ENCODE measurements at places on chromosomes 5 and 9. TPM values are rescaled to one million over a fixed set of nuclear protein-coding genes. Genes with fewer than 3 reads are reported as not detected.

The STC2 gene
- 25.3 TPM for total RNA-seq

The KCNT1 gene
- total RNA-seq, result not detected

GRCh38 chr9:132638240-132638639 lies 31.5 kb downstream of the DDX31 start:
- H3K4me1 ChIP-seq, result no peaks in the 10 kb centered on the region
- H3K4me3 ChIP-seq, result no peak overlapping the region
- no peak overlapping the region for H3K27ac ChIP-seq
- DNase-seq, result no peak
- no peaks in the 10 kb centered on the region for H3K36me3 ChIP-seq
- H3K27me3 ChIP-seq, result no peaks in the 10 kb centered on the region

GRCh38 chr5:111379391-111379816 lies 132.9 kb downstream of the STARD4 start:
- no peaks in the 10 kb centered on the region for H3K4me1 ChIP-seq
- DNase-seq, result no peak
- H3K27ac ChIP-seq, result no peak overlapping the region
- H3K36me3 ChIP-seq, result no peaks in the 10 kb centered on the region

GRCh38 chr9:134559013-134559412 lies 82.6 kb upstream of the COL5A1 start:
- no peak overlapping the region for H3K4me3 ChIP-seq
- H3K4me1 ChIP-seq, result no peaks in the 10 kb centered on the region
- H3K27ac ChIP-seq, result no peak overlapping the region
- H3K27me3 ChIP-seq, result no peaks in the 10 kb centered on the region

DNA sequence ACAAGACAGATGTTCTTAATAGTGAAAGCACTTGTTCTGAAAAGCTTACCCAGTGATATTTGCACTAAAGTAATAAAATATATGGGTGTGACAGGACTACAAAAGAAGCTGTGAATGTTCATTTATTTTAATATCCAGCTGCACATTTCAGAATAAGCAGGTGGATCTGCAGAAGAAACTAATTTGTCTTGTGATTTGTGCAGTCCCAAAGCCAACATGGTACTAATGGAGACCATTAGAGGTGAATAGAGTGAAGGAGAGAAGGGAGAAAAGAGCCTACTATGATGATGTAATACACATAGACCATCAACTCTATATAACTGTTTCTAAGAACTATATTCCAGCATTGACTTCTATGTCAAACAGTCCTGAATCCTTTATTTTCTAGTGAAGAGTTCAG lies 362.8 kb downstream of the ISL1 start:
- no peak overlapping the region for H3K27ac ChIP-seq
- no peaks in the 10 kb centered on the region for H3K27me3 ChIP-seq
- H3K4me1 ChIP-seq, result no peaks in the 10 kb centered on the region
- H3K36me3 ChIP-seq, result peaks cover 3% of the 10 kb centered on the region
- DNase-seq, result no peak
- no peak overlapping the region for H3K4me3 ChIP-seq

GRCh38 chr9:112065806-112066606 lies 109.1 kb downstream of the SUSD1 start:
- H3K4me3 ChIP-seq, result no peak overlapping the region
- H3K27ac ChIP-seq, result no peak overlapping the region
- DNase-seq, result no peak
- H3K4me1 ChIP-seq, result no peaks in the 10 kb centered on the region
- H3K36me3 ChIP-seq, result no peaks in the 10 kb centered on the region
- H3K27me3 ChIP-seq, result no peaks in the 10 kb centered on the region

DNA sequence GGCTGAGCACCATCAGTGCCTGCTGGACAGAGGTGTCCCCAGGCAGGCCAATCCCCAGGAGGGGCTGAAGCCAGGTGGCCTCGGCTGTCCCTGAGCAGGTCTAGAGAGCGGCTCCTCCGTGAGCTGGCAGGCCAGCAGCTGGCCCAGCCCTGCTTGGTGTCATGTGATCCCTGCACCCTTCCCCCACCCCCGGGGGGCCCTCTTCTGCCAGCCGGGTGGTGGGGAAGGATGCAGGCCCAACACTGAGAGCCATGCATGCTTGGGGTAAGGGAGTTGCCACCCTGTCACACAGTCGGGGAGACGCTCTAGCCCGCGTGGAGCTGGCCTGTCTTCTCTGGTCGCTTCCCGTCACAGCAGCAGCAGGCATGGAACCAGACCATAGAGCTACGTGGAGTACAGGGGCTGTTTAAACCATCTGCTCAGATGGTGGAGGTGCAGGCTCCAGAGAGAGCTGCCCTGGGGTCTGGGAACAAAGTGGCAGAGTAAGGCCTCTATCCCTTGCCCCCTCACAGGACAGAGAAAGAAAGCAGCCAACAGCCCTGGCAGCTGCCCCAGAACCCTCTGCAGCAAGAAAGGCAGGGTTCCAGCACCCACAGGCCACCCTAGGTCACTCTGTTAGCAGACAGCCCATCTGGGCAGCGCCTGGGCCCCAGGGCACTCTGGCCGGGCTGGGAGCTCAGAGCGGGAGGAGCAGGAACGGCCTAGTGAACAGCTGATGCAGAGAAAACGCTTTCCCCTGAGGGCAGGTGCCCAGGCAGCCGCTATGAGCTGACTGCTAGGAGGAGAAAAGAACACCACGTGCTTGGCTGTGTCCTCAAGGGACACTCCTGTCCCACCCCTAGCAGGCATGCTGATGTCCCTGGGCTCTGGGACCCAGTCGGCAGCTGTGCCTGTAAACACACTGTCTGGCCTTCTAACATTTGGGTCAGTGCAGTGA lies 6.8 kb downstream of the RALGDS start:
- H3K4me1 ChIP-seq, result peaks cover 22% of the 10 kb centered on the region
- no peak overlapping the region for H3K4me3 ChIP-seq
- DNase-seq, result no peak
- H3K27ac ChIP-seq, result no peak overlapping the region
- H3K27me3 ChIP-seq, result no peaks in the 10 kb centered on the region
- no peaks in the 10 kb centered on the region for H3K36me3 ChIP-seq

- no peaks in the 10 kb centered on the region for H3K4me1 ChIP-seq
- H3K36me3 ChIP-seq, result no peaks in the 10 kb centered on the region
- no peak overlapping the region for H3K4me3 ChIP-seq
- H3K27me3 ChIP-seq, result no peaks in the 10 kb centered on the region
Measured at GRCh38 chr9:34546102-34546833, 23.5 kb upstream of the ENHO start.

The RFESD gene
- 3.6 TPM for total RNA-seq

Measured in neural progenitor cell (in vitro differentiated cells).